GM03348 (cell line): ENCODE measurements at places on chromosomes 5 and 9.

GRCh38 chr9:89448821-89449220 is 49.1 kb downstream of the SEMA4D start:
- no peak for DNase-seq

DNA sequence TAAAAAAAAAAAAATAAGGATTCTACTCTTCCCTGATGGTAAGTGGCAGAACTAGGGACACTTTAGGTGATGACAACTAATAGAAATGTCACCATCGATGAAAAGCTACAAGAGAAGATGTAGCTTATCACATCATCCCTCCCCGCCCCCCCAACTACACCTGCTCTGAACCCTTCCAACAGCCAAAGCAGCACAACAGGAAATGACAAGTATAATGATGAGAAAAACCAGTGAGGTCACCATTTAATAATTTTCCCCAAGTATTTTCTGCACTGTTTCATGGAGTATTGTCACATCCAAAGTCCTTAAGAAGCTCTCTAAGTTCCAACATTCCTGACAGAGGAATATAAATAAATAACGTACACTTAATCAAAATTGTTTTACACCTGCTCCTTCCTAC is 221.4 kb downstream of the EFNA5 start:
- DNase-seq, result no peak

DNA sequence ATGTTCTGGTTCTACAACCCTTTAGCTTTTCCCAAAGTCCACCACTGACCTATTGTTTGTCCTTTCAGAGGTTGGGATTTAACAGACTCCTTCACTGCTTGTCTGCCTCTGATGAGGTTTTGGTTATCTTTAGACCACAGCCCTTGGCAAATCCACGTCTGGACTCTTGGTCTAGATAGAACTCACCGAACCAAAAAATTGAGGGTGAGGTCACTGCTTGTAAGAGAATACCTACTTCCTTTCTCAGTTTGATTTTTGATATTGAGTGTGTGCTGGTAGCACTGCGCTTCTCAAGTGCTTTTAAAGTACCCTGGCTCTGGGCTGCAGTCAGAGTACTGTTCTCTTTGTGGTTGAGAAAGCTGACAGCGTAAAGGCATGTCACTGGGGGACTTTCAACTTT is 61.7 kb downstream of the JMY start:
- no peak for DNase-seq

- no peak for DNase-seq
Observed at GRCh38 chr5:14229181-14229580, 86.0 kb downstream of the TRIO start.

DNA sequence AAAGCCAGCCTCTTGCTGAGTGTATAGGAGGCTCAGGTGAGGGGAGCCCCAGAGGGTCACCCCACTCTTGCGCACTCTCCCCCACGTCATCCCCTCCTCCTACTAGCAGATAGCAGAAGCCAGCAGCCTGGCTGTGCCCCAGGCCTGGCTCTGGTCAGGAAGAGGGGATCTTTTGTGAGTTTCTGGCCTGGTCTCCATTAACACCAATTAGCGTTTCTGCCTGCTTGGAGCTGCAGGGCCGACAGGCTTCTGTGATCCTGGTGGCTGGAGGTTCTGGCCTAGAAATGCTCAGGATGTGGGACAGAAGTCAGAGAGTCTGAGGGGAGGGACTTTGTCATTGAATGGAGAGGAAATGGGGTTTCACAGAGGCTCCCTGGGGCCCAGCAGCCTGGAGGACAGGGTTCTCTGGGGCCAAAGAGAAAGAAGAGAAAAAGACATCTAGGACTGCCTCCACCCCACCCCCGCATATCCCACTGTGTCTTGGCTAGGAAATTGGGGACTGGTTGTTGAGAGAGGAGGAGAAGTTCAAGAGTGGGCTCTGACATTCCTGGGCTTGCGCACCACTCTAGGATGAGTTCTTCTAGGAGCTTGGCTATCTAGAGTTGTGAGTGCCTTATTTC is 47.5 kb upstream of the ARAP3 start:
- DNase-seq, result no peak

DNA sequence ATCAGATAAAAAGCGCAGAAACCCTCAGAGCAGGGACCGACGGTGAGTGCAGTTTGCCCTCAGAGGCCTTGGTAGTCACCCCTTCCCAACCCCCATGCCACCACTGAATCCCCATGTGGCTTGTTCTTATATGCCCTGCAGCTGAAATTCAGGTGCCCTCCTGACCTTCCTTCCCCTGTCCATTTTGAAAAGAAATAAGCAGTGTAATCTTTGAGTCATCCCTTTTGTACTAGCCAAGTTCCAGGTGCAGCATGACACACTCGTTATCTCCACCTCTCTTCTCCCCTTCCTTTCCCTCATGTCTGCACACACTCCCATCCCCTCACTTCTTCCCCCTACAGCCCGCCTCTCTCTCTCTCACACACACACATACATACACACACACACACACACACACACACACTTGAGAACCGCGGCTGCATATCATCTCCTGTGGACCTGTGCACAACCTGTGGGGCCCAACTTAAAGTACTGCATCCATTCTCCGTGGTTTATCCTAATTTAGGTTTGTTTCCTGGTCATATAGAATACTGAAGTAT is 53.1 kb downstream of the SYK start:
- no peak for DNase-seq

DNA sequence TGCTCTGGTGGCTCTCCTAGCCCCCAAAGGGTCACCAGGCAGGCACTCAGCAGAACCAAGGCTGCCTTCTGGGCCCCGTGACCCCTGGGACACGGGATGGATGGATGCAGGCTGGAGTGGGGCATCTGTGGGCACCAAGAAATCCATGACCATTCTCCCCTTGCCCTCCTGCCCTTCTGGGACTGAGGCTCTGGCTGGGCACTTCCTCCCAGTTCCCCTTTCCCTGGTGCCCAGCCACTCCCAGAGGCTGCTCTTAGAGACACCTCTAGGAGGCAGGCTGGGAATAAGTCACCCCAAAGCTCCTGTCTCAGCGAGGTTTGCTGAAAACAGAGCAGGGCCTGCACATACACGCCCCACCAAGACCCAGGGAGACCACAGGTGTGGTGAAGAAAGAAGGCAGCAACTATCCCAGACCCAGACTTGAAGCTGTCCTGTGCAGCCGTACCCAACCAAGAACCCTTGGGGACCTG is 943 bp downstream of the STING1 start:
- peak; percentile 70 for DNase-seq

- peak; percentile 30 for DNase-seq
Observed at GRCh38 chr5:55533521-55534435, 986 bp downstream of the PLPP1 start.

DNA sequence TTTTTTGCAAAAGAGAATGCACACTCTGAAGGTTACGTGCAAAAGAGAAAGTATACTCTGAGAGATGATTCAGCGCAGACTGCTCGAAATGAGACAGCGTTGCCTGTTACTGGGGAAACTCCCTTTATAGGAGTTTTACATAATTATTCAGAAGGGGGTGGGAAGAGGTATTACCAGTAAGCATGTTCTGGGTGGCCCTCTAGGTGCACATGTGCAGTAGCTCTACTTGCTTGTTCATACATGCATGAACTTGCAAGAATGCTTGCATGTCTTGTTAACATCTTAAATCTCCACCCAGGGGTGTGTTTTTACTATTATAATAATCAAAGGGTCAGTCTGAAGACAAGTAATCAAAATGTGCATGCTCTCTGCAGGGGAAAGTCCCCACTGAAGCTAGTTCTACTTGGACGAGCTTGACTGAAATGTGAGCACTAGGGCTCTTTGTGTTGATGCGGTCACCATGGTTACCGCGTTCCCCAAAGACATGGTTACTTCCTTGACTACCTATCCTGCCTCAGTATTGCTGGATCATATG is 75.5 kb downstream of the SGCD start:
- no peak for DNase-seq

GRCh38 chr9:114348906-114349482 is 19.3 kb downstream of the ORM2 start:
- DNase-seq, result peak; percentile 95

GRCh38 chr9:126301985-126302603 is 24.5 kb upstream of the MVB12B start:
- peak; percentile 83 for DNase-seq

GRCh38 chr9:121902461-121903135 is 190.5 kb downstream of the TTLL11 start:
- peak; percentile 88 for DNase-seq

DNA sequence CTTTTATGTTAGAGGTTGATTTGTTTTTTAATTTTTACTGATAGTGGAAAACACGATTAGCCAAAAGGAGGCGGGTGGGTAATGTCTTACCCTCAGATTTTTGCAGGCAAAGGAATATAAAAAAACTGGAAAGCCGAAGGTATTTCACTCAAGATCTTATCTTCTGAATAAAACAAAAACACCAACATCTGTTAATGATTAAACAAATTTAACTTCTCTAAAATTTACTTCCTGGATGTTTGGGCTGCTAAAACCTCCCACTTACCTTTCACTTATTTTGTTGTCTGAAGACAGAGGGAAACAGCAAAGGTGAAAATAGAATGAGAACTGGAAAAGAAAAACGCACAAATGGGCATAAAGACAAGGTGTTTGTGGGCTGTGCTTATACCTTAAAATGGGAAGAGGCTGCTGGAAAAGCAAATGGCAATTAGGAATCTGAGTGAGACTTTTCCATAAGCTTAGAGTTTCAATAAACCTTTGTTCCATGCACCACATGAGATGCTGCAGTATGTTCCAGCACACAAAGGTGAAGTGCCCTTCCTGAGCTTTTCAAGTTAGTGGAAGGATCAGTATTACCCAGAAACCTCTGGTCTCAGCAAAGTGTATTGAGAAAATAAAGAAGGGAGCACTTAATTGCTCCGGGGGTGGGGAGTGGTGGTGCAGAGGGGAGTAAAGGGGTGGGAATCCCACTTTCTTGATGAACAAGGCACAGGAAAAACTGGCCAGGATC is 298.3 kb downstream of the BNC2 start:
- DNase-seq, result no peak

DNA sequence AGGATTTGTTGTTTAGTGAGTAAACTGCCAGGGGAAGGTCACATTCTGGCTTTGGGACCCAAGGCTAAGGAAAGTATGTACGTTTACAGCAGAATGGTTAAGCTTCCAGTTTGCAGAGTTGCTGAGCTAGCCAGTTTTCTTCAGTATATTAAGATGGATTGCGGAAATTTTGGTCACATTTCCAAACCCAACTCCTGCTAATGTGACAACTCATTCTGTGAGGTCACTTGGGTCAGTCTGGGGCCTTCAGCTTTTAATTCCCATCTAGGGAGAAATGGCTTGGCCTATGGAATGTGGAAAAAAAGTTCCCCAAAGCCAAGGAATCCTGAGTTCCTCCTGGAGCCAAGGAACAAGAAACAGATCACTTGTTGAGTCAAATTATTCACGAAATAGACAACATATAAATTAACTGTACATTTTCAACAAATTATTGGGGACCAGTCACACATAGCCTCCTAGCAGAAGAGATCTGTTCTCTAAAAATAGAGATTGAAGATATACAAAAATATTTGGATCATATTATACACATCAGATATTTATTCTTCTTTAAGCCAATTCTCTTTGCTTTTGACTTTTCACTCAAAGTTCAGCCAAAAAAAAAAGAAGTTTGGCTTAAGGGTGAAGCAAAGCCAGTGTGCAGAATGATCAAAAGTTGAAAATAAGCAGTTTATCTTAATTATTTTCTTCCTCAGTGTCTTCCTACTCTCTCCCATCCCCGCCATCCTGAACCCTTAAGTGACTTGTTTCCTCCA is 8.8 kb downstream of the KCNV2 start:
- peak; percentile 16 for DNase-seq

DNA sequence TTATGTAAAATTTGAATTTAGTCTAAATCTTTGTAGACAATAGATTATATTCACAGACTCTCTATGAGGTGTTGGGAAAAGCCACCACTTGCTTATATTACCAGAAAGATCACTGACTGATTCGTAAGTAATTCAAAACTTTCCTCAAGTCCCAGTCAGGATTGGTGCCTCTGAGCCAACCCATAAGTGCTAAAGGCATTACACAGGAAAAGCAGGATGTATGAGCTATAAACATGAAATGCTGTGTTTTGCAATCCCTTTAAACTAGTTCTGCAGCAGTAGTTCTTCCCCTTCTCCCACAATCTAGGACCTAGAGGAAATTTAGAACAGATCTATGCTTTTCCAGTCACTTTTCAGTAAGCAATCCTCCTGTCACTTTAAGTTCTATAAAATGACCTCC is 48.0 kb downstream of the SHLD3 start:
- DNase-seq, result peak; percentile 29

- no peak for DNase-seq
Observed at GRCh38 chr5:175731172-175731571, 73.3 kb downstream of the HRH2 start.

GRCh38 chr5:135694012-135694411 is 115.2 kb upstream of the CXCL14 start:
- DNase-seq, result no peak

DNA sequence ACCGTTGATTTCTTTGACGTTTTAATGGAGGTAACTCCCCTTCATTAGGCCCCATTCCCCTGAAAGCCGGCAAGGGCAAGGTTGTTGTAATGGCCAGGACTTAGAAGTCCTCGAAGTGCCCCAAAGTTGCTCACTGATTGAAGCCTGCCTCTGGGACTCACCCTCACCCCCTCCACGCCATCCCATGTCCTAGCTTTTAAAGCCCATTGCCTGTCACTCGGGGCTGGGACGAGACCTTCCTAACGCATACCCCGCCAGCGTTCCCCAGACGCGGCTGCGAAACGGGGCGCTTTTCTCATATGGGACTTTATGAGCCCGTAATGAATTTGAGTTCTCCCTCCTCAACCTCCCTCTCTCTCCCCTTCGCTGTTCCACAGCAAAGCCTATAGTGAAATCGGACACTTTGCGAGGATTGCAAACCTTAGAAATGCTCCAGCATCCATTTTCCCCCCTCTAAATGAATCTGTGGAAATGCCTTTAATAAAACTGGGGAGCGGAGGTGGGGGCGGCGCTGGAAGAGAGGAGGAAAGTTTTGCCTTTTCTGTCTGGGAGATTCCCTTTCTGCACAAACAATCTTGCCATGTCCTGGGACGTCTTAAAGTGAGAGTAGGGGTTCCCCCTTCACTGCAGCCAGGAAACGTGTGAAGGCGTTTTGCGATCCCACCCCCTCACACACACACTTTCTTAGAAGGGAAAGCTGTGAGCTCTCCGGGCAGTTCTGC is 1.5 kb downstream of the PAPPA start:
- DNase-seq, result peak; percentile 45

DNA sequence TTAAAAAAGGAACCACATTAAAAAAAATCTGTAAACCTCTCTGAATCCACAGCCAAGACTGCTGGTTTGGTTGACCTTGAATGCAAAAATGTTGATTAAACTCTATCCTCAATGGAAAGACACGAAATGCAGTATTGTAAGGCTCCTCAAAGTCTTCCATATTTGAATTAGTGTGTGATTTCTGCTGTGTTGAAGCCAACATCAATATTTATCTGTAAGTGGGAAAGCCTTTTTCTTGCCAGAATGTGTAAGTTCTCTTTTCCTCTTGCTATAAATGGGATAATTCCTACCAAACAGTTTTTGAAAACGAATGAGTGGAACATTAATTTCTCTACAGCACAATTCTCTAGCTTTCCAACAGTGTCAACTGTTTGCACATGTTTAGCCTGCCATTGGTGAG is 422.1 kb upstream of the TNC start:
- DNase-seq, result no peak

DNA sequence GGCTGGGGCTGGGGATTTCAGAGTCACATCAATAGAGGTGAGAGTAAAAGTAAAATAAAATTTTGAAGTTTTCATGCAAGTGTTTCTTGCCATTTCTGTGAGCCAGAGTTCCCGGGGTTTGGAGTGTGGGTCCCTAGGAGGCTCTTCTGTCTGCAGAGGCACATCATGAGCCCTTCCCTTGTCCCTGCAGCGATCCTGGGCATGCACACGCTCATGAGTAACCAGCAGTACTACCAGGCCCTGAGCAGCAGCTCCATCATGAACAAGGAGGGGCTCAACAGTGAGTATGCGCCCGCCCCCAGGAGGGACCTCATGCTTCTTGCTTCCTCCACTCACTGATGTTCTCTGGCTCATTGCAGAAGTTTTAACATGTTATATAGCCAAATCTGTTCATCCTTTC is 61.1 kb downstream of the TMOD1 start:
- no peak for DNase-seq
